ENCODE measurements at places on chromosomes 5 and 9.

DNA sequence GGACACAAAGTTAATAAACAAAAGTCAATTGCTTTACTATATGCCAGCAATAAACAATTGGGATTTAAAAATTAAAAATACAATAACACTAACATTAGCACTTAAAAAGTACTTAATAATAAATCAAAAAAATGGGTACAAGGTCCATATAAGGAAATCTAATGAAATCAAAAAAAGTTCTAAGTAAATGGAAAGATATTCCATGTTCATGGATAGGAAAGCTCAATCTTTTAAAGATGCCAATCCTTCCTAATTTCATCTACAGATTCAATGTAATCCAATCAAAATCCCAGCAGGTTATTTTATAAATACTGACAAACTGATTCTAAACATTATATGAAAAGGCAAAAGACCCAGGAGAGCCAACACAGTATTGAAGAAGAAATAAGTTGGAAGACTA is 41.9 kb downstream of the BTNL9 start:
- no peak for DNase-seq

- no peak for DNase-seq
These were observed 15.5 kb downstream of the IFT74 start for GRCh38 chr9:26971721-26972120.

GRCh38 chr9:98402019-98402840 is 146.8 kb upstream of the TBC1D2 start:
- no peak for DNase-seq

- no peak for DNase-seq
These were observed 14.2 kb downstream of the AP3B1 start for GRCh38 chr5:78280261-78280660.

- no peak for DNase-seq
These were observed 201.3 kb downstream of the GABRG2 start for GRCh38 chr5:162268694-162269481.

GRCh38 chr9:8391566-8391965 is 592.0 kb upstream of the DMAC1 start:
- DNase-seq, result no peak

GRCh38 chr5:96473155-96473554 is 40.1 kb upstream of the PCSK1 start:
- DNase-seq, result no peak

DNA sequence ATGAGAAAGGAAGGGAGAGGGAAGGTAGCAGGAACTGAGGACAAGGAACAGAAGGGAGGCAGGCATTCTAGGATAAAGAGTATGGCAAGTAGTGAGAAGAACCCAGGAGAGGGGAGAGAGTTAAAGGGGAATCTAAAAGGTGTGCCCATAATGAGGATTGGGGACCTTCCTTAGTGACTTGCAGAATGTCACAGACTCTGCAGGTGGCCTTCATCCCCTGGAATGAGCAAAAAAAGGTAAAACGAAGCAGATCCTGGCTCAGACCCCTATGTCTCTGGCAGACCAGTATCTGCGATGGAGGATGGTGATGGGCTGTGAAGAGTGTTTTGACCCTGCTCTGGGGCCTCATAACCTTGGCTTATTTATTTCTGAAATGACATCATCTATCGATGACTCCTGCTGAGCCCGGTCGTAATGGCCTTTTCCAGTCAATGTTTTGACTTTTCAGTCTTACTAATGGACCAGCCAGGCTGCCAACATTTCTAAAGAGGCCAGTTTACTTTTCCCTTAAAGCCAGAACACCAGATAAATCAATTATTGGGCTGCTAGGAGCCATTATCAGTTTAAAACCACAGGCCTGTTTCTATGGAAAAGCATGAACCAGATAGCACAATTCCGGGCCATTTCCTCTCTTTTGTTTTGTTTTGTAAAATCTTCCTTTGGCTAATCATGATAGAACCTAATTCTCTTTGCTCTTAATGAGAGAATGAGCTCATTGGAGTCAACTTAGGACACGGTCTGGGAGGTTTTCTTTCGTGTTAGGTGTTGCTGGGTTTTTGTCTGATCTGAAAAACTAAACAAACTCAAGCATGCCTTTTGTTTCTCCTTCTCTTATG is 3.1 kb downstream of the TMOD1 start:
- no peak for DNase-seq

- no peak for DNase-seq
These were observed 1131.1 kb upstream of the WWC1 start for GRCh38 chr5:167160388-167160787.

DNA sequence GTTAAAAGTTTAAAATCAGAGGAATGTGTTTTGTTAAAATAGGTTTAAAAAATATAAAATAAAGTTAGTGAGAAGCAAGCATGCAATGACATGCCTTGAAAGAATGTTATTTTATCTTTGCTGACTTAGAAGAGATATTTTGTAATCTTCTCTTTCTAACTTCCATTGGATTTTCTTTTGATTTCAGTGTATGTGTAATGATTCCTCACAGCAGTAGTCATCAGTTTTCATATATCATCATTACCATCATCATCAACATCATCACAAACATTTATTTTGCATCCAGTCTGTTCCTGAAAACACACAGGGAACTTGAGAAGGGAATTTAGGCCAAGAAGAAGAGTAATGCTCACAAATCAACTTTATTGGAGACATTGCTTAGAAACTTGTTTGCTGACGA is 699.6 kb downstream of the TAF11L14 start:
- DNase-seq, result no peak

GRCh38 chr5:85614489-85614888 is 1003.3 kb upstream of the COX7C start:
- no peak for DNase-seq

GRCh38 chr5:1091632-1092031 is 20.2 kb downstream of the SLC12A7 start:
- DNase-seq, result no peak

DNA sequence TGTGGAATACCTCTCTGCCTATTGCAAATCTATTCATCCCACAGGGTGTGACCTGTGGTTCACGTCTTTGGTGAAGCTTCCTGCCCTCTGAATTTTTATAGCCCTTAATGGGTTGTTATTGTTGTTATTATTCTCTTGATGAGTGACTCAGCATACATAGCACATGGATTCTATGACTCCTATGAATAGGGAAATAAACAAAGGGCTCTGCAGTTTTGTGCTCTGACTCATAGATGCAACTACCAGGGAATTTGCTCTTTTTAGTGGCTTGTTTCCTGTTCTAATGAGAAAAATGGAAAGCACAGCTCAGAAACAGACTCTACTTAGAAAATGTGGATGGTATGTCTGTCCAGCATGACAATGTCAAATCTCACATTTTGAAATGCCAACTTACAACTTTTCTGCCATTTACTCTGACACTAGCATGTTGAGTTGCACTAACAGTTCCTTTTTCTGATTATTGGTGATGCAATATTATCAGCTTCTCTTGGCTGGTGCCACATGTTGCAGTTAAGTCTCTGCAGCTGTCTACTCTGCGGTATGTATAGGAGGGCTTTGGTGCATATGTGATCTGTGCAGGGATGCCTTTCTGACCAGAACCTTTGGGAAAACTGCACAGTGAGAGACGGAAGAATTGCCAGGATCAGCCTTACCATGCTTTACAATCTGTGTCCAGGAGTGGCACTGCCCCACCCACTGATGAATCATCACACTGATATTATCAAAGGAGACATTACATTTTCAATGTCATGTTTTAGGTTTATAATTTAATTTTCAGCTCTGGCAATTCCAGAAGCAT is 996.4 kb upstream of the WWC1 start:
- no peak for DNase-seq

- no peak for DNase-seq
These were observed 4.5 kb downstream of the ZNF608 start for GRCh38 chr5:124741711-124742496.

DNA sequence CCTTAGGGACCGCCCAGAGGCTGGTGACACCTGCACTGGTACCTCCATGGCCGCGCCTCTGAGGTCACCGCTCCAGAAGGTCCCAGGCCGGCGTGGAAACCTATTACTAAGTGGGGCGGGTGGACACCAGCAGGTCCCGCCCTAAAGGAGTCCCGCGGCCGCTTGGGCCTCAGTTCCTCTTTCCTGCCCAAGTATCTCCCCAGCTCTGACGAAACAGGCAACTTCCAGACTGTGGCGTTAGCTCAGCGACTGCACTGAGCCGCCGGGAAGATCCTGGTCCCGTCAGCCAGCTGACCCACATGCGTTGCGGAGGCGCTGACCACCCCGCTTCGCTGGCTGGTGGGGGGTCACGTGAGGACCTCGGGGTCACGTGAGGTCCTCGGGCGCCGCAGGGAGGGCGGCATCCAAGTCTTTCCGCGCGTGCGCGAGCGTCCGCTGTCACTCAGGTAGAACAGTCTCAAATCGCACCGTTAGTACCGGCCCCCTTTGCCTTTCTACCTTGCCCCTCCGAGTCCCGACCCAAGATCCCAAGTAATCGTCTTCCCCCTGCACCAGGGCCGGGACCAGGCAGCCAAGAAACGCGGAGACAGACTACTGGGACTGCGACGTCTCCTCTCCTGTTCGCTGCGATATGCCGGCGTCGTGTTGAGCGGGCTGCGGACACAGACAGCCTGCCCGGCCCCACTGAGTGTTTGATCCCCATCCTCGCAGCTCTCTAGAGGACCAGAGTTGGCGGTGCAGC is 53.7 kb upstream of the KDM4C start:
- DNase-seq, result peak; percentile 59

- DNase-seq, result peak; percentile 71
These were observed 42.8 kb upstream of the STXBP1 start for GRCh38 chr9:127568971-127569885.

DNA sequence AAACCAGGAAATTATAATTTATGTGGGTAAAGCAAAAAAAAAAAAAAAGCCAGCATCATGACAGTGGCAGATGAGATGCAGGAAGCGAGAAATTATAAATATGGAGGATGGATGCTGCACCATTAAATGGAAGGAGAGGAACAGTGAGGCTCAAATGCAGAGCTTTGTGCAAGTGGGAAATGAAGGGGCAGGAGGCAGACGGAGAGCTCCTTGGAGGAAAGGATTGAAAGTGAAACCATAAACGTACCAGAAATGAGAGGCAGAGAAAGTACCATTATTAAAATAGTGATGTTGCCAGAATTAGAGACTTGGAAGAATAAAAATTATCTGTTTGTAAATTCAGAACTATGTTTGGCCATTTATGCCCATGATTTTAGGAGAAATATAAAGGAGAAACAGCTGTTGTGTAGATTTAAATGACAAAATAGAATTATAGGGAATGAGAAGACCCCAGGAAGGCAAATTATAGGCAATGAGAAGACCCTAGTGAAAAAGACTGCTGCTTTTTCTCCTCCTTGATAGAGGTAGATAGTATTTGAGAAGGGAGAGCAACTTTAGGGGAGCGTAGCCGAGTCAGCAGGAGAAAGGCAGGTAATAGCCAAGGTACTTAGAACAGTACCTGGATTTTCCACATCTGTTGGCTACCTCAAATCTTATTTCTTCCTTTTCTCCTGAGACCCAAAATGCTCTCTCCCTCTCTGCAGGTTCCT is 341.0 kb upstream of the CD180 start:
- no peak for DNase-seq

DNA sequence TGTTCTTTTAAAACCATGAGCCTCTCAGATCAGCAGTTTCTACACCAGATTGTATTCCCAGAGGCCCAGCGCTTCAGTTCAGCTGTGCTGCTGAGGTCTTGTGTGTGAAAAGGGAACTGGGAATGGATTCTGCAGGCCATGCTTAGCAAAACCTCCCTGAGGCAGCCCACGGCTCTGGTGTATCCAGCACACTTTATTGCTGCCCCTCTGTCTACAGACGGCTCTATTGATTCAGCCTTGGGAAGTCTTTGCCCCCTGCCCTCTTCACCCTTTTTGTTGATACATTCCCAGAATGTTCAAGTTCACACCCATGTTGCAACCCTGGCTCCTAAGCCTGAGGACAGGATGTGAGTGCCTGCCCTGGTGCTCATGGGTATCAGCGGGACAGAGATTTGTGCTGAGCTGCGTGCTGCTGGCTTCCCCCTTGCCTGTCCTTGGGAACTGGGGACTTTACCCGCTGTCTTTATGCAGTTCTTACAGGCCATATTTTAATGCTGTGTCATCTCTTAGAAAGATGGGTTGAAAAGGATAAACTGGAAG is 37.3 kb downstream of the ARHGAP26 start:
- DNase-seq, result no peak

- DNase-seq, result no peak
These were observed 58.4 kb downstream of the RORB start for GRCh38 chr9:74555565-74555964.

DNA sequence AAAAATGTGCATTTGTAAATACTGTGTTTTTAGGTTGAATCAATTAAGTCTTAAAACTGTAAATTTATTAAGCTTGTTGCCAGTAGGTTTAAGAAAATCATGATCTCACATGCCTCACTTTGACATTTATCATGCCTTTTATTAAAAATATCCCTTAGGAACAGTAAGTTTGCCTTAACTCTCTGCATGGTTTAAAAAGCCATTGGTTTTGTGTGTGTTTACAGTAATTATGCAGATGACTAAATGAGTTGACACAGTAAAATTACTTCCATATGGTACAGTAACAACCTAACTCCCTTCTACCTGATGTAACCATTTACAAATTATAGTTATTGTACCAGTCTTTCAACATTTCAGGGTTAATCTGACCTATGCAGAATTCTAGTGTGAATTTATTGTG is 6.5 kb downstream of the RPS6 start:
- no peak for DNase-seq

DNA sequence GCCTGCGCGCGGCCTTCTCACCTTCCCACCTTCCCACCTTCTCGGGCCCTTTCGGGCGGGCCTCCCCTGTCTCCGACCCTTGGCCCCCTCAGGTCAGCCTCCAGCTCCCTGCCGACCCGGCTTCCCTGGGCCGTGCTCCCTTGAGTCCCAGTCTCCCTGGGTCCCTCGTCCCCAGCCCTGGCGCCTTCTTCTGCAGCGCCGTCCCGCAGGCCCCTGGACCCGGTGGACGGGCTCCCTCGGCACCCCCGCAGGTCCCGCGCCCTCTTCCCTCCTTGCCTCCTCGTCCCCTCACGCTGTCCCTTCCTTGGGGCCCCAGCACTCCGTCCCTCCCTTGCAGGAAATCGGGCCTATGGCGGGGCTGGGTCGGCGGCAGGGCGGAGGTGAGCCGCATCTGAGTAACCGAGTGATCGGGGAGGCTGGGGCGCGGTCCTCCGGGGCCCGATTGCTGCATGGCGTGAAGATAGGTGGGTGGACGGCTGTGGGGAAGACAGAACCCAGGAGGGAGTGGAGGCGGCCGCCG is 7.6 kb downstream of the ARPC5L start:
- peak; percentile 42 for DNase-seq

- no peak for DNase-seq
These were observed 4.7 kb upstream of the TOR2A start for GRCh38 chr9:127739614-127740330.

- no peak for DNase-seq
These were observed 284.1 kb upstream of the GRAMD2B start for GRCh38 chr5:126139086-126139485.

DNA sequence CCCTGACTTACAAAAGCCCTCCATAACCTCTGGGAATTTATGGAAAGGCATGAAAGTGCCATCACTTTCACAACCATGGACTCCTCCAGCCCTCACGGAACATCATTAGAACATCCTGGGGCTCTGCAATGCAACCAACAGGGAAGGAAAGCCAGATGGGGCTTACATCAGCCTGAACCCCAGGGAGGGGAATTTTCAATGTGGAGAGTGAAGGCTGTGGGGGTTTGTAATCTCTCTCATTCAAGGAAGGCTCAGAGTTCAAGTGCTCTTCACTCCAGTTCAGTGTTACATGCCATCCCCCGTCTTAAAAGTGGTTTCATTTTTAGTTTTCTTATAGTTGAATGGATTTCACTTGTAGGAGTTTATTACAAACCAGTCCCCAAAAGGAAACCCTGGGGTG is 5.7 kb downstream of the SPRY4 start:
- DNase-seq, result no peak

- DNase-seq, result no peak
These were observed 38.6 kb downstream of the ELOVL7 start for GRCh38 chr5:60805463-60805862.

Measured in effector memory CD4-positive, alpha-beta T cell (primary cell).